ENCODE measurements at places on chromosomes 6 and 20.

DNA sequence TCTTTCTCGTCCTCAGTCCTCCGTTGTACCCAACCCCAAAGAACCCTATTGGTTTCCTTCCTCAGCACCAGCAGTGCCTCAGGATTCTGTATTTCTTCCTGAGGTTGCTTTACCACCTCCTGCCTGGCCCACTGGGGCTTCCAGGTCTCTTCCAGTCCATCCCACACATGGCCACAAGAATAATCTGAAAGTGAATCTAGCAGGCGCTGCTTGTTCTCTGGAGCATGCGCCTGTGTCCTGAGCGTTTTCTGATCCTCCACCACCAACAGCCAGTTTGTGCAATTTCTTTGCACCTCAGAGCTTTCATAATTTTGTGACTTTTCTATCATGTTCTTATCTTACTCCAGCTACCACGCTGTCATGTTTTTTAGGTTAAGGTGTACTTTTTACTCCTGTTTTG is 11.6 kb upstream of the HSP90AB1 start:
- DNase-seq = no peak

- DNase-seq = no peak
These were observed 137.0 kb upstream of the PREP start for GRCh38 chr6:105539911-105540310.

- DNase-seq = no peak
These were observed 2.4 kb downstream of the SPDEF start for GRCh38 chr6:34553750-34554149.

- no peak for DNase-seq
These were observed 69.6 kb upstream of the SALL4 start for GRCh38 chr20:51871943-51872342.

GRCh38 chr6:117906507-117906957 is 532 bp upstream of the SLC35F1 start:
- no peak for DNase-seq

DNA sequence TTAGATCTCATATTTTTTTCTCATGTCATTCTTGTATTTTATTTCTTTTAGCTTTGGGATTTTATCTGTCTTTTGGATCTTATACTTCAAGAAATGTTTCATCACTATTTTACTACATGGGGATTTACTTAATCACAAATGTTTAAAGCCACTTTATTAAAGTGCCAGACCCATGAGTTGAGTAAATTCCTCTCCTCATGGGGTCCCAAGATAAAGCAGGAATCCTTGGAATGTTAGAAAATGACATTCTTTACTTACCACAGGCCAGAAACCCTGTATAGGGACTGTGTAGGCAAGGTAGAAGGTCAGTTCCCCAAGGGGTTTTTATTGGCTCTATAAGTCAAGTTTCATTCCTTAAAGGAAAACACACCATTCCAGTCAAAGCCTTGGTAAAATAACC is 28.4 kb upstream of the OR2J2 start:
- DNase-seq = no peak

- no peak for DNase-seq
These were observed 10.1 kb upstream of the PGC start for GRCh38 chr6:41757271-41757670.

DNA sequence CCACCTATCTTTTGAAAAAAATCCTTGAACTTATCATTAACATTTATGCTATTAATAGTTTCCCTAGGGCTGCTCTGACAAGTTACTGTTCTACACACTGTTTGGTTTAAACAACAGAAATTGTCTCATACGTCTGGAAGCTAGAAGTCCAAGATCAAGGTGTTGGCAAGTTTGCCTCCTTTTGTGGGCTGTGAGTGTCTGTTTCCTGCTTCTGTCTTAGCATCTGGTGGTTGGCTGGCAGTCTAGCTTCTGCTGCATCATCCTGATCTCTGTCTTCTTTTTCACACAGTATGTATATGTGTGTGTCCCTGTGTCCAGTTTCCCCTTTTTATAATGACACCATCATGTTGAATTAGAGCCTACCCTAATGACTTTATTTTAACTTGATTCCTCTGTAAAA is 154.8 kb downstream of the RPS12 start:
- DNase-seq = no peak

DNA sequence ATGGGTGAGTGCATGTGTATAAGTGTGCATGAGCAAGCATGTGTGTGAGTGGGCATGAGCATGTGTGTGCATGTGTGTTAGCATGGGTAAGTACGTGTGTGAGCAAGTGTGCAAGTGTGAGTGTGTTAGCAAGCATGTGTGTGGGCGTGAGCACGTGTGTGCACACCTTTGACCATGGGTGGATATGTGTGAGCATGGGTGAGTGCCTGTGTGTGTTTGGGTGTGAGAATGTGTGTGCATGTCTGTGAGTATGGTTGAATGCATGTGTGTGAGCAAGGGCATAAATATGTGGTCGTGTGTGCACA is 84.6 kb downstream of the DLL1 start:
- no peak for DNase-seq

DNA sequence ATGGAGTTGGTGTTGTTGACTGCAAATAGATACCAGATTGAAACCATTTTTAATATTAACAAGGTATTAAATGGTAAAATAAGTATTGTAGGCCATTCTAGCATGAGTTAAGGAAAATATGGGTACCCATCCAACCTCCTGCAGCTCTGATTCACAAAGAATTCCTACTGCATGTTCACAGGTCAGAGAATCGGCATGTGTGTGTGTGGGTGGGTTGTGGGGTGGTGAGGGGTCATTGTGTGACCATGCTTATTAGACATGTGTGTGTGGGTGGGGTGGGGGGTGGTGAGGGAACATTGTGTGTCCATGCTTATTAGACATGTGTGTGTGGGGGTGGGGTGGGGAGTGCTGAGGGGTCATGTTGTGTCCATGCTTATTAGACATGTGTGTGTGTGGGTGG is 3.2 kb downstream of the IYD start:
- no peak for DNase-seq

- DNase-seq = no peak
These were observed 81.9 kb upstream of the TULP1 start for GRCh38 chr6:35594503-35595186.

- DNase-seq = no peak
These were observed 339.0 kb upstream of the CITED2 start for GRCh38 chr6:139713424-139713823.

GRCh38 chr6:81465859-81466258 is 286.6 kb downstream of the TENT5A start:
- no peak for DNase-seq

DNA sequence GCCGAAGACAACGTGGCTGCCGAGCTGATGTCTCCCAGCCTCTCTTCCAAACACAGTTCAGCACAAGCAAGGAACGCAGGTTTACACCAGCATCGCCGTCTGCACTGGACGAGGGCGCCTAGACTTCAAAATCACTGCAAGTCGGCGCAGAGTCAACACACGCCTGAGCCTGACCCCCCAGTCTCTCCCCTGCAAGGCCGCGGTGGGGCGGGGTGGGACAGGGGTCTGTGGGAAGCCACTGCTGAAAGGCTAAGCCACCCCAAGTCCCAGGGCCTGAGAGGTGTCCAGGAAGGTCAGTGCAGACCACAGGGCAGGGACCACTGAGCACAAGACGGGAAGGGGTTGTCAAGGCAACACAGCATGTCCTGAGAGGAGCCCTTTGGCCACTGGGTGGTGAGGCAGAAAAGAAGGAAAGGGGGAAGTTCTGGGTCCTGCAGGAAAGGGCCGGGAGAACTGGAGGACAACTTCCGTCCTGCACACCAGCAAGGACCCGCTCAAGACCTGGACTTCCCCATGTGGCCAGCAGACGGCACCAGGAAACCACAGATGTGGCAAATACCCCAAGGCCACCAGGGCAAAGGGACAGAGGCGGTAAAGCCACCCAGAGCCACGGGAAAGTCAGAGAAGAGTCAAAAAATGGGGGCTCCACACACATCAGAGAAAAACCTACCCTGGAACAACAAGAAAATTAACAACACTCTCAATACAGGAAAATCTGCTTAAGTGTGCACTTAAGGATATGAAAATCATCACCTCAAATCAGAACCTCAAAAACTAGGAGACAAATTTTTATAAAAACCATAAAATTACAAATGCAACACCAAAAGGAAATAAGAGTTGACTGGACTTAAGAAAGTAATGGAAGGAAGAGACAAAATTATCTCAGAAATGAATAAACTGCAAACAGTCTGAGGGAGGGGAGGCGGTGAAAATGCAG is 84.8 kb downstream of the TAF4 start:
- DNase-seq = no peak

DNA sequence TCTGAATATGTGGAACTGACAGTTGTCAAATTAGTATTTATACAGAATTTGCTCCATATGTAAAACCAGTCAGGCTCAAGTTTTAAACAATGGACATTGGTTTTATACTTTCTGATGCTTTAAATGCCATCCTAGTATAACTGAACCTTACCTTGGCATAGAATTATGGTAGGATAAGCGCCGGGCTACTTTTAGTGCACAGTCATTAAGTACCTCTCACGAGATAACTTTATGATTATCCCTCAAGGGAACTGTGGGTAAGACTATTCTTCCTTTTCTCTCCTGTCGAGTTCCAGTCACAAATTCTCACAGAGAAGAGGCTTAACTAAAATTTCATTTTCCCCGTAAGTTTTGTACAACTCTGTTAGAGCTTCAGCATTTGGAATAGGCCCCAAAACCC is 110.6 kb upstream of the PTPRK start:
- DNase-seq = no peak

GRCh38 chr6:169082817-169083507 is 170.7 kb downstream of the THBS2 start:
- no peak for DNase-seq

DNA sequence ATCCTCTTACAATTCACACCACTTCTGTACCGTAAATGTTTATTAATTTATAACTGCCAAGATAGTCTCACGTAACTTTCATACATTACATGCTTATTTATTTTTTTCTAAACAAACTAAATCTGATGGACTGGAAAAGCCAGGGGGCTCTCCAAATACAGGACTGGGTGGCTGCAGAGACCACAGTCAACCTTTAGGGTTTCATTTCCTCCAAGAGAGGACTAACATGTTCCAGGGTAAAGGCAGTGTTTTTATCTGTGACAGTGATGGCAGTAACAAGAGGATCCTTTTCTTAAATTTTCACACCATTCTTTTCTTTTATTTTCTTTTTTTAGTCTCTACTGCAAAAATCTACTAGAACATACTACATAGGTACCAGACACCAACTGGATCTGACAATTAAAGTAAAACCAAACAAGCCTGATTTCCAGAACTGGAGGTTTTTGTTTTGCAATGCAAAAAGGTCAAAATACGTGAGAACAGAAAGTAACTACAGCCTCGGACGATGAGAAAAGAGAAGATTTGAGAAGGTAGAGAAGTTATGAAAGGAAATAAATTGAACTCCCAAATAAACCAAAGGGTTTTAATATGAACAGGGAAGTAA is 1.2 kb downstream of the LMBRD1 start:
- no peak for DNase-seq

- DNase-seq = no peak
These were observed 10.8 kb upstream of the EEF1E1 start for GRCh38 chr6:8113131-8113654.

GRCh38 chr20:2252419-2252997 is 43.3 kb upstream of the TGM3 start:
- no peak for DNase-seq

GRCh38 chr6:165858586-165858985 is 195.5 kb upstream of the PDE10A start:
- no peak for DNase-seq

DNA sequence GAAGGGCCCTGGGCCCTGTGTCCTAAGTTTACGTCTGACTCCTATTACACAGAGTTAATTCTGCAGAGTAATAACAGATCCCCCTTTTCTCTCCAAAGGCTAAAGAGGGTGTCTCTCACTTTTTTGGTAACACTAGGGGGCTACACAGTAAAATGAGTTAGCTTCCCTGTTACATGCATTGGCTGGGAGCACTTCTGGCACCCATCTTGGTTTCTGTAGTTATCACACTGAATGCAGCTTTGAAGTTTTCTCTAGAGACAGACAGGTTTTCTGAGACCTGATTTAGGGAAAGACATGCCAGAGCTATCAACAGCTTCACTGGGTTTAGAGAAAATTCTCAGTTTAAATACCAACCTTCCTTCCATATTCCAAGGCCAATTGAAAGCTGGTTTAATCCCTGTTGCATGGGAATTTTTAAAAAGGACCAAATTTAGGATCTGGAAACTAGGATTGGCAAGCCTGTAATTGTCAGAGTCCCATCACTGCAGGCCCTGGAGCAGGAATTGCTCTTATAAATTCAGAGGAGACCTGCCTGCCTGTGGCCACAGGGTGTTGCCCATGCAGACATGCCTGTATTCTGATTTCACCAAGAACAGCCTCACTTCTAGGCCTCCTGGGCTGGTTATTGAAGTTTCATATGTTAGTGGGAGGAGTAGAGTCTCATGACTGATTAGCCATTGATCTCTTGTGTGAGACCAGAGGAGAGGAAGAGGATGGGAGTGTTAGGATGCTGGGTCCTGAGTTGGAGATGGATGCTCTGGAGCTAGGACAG is 29.4 kb downstream of the RNF8 start:
- no peak for DNase-seq

DNA sequence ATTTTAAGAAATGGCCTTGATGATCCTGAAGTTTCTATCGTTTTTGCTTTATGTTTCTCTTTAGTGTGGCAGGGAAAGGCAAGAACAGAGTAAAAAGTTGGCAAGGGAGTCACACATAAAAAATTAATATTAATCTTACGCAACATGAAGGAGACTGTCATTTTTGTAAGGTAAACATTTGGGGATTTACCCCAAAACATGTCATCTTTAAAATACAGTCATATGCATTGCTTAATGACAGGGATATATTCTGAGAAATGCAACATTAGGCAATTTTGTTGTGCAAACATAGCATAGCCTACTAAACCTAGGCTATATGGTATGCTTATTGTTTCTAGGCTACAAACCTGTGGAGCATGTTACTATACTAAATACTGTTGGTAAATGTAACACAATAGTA is 5.4 kb downstream of the RBL1 start:
- DNase-seq = no peak

GRCh38 chr6:138428944-138429598 is 25.0 kb downstream of the HEBP2 start:
- DNase-seq = no peak

DNA sequence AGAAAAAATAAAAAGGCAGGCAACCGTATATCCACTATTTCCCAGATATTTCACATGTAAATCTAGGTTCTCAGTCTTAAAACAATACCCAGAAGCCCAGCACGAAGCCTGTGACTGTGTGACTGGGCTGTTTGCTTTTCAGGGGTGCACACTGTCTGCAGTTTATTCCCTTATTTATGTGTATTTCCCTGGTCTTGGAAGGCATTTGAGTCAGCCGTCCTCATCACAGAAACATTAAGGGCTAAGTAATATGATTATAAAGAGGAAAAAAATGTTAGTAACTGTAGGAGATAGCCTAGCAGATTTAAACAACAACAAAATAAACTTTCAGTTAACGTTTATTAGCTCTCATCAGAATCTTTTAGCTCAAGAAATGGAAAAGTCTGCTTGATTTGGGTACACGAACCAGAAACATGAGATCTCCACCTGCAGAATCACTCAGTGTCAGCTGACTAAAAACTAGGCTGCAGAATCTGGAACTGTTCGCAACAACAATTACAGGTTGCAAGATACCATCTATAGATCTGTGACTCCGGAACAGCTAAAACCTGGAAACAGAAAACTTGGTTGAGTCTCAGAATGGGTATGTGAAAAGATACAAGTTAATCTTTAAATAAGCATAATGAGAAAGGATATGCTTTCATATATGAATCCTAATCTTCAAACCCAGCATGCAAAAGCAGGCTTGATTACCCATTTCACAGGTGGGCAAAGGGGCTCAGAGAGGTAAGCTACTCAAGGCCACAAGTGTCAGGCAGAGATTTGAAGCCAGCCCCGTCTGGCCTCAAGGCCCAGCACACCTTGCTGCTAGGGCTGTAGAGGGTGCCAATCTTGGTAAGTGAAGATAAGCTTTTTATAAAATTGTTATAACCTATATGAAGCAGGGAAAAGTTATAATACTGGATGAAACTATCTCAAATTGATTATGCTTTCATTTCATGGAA is 21.1 kb downstream of the GCLC start:
- no peak for DNase-seq
